ENCODE measurements at places on chromosomes 7 and 10. TPM values are rescaled to one million over a fixed set of nuclear protein-coding genes. Genes with fewer than 3 reads are reported as not detected.

The CYP26A1 gene
- 3.9 TPM for total RNA-seq

The SP4 gene
- 0.92 TPM for total RNA-seq

The WIPF3 gene
- 0.62 TPM for total RNA-seq

The CALHM1 gene
- total RNA-seq, result not detected

The HGF gene
- total RNA-seq, result not detected

The OR2A5 gene
- total RNA-seq, result not detected

The TSPAN14 gene
- 171 TPM for total RNA-seq

The PAPOLB gene
- total RNA-seq, result not detected

The CCSER2 gene
- 12.6 TPM for total RNA-seq

The MDH2 gene
- 339 TPM for total RNA-seq

The ANKRD30A gene
- 1.0 TPM for total RNA-seq

The KNDC1 gene
- total RNA-seq, result 2.4 TPM

The MMD2 gene
- total RNA-seq, result not detected

The MACROH2A2 gene
- 27.7 TPM for total RNA-seq

The ZNF33A gene
- total RNA-seq, result 7.8 TPM

The IFIT5 gene
- 9.5 TPM for total RNA-seq

The SLC13A4 gene
- total RNA-seq, result not detected

The TMEM130 gene
- 0.52 TPM for total RNA-seq

The FAM20C gene
- total RNA-seq, result 38.0 TPM

The NDUFB8 gene
- total RNA-seq, result 284 TPM

The ZKSCAN1 gene
- total RNA-seq, result 11.6 TPM

The CFAP70 gene
- total RNA-seq, result 0.12 TPM

The GOLGA7B gene
- 4.0 TPM for total RNA-seq

The CASTOR2 gene
- 4.3 TPM for total RNA-seq

The HMX3 gene
- total RNA-seq, result not detected

The NEBL gene
- 8.2 TPM for total RNA-seq

The SLC18A3 gene
- not detected for total RNA-seq

The TMEM176B gene
- not detected for total RNA-seq

The NEUROG3 gene
- not detected for total RNA-seq

The HOXA7 gene
- 4.7 TPM for total RNA-seq

The STAG3 gene
- total RNA-seq, result 0.40 TPM

The IFIT1 gene
- total RNA-seq, result 4.8 TPM

The EIF5AL1 gene
- 1.9 TPM for total RNA-seq

The SPDYE5 gene
- not detected for total RNA-seq

The NOLC1 gene
- total RNA-seq, result 162 TPM

The TAS2R41 gene
- total RNA-seq, result not detected

The MYO3A gene
- total RNA-seq, result not detected

The TRIM73 gene
- total RNA-seq, result 3.1 TPM

The PRPS1L1 gene
- total RNA-seq, result not detected

The ITPRIP gene
- 70.7 TPM for total RNA-seq

The ALOX5 gene
- 0.20 TPM for total RNA-seq

The BUB3 gene
- 176 TPM for total RNA-seq

The NPY4R2 gene
- 11.9 TPM for total RNA-seq

The TMEM196 gene
- total RNA-seq, result not detected

The MLXIPL gene
- 0.91 TPM for total RNA-seq

The PCDH15 gene
- not detected for total RNA-seq

The CYP26C1 gene
- total RNA-seq, result not detected

The STEAP1B gene
- not detected for total RNA-seq

The AOC1 gene
- not detected for total RNA-seq

The HSPA12A gene
- 11.5 TPM for total RNA-seq

The SPDYE1 gene
- total RNA-seq, result not detected

The C10orf90 gene
- 2.7 TPM for total RNA-seq

The SLC13A1 gene
- total RNA-seq, result not detected

The MKI67 gene
- 70.7 TPM for total RNA-seq

The GALNT11 gene
- total RNA-seq, result 23.6 TPM

The SEMA3A gene
- total RNA-seq, result 3.7 TPM

The GAD2 gene
- total RNA-seq, result not detected

The FIGNL1 gene
- 12.1 TPM for total RNA-seq
